ENCODE measurements at places on chromosomes 2 and 18. TPM values are rescaled to one million over a fixed set of nuclear protein-coding genes. Genes with fewer than 3 reads are reported as not detected.
A peak's percentile ranks its signal among the peaks of the same experiment; 100 is the strongest.

GRCh38 chr2:51953931-51954330, 922.0 kb upstream of the NRXN1 start:
- H3K4me3 ChIP-seq, result no peak overlapping the region
- no peaks in the 10 kb centered on the region for H3K4me1 ChIP-seq
- no peak overlapping the region for H3K27ac ChIP-seq
- H3K36me3 ChIP-seq, result no peaks in the 10 kb centered on the region
- H3K27me3 ChIP-seq, result no peaks in the 10 kb centered on the region

DNA sequence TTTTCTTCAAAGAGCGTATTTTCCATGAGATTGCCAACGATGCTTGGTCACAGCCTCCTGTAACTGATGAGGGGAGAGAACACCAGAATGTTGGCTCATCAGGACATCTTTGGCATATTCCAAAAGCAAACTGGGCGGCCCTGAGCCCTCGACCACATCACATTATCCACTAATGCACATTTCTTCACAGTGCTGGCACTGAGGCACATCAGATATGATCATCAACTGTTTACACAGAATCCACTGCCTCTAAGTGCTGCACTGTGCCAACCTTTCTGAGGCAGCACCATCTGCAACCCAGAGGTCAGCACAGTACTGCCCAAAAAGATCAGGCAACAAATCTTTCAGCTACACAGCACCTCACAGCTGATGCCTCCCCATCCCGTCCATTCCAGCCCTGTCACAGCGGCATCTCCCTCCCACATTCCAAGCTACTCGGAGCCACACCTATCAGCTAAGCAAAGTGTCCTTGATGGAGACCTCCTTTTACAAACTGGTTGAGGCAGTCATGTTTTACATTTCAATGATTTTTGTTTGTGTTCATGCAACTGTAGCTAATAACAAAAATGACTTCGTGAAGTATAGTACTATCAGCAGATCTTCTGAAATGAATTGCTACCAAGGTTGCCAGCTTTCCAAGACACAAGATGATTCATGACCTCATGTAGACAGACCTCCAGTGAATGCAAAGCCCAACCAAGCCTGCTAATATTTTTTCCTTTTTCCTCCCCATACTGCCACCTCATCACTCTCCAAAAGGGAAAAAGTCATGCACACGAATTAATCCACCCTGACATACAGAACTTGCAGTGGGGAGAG, 32.3 kb downstream of the MYO5B start:
- H3K36me3 ChIP-seq, result no peaks in the 10 kb centered on the region
- no peak overlapping the region for H3K4me3 ChIP-seq

- H3K27ac ChIP-seq, result no peak overlapping the region
- DNase-seq, result no peak
- no peaks in the 10 kb centered on the region for H3K36me3 ChIP-seq
- H3K27me3 ChIP-seq, result no peaks in the 10 kb centered on the region
- peaks cover 7% of the 10 kb centered on the region for H3K4me1 ChIP-seq
Observed at GRCh38 chr18:31710826-31711225, 26.4 kb upstream of the B4GALT6 start.

GRCh38 chr2:70090706-70091334, 3.5 kb downstream of the PCBP1 start:
- DNase-seq, result no peak
- H3K4me3 ChIP-seq, result no peak overlapping the region
- no peaks in the 10 kb centered on the region for H3K27me3 ChIP-seq
- H3K27ac ChIP-seq, result peak overlapping the region; percentile 97
- no peaks in the 10 kb centered on the region for H3K36me3 ChIP-seq

GRCh38 chr2:232960862-232961261, 52.2 kb downstream of the NGEF start:
- no peaks in the 10 kb centered on the region for H3K4me1 ChIP-seq
- H3K36me3 ChIP-seq, result no peaks in the 10 kb centered on the region
- no peaks in the 10 kb centered on the region for H3K27me3 ChIP-seq
- DNase-seq, result no peak
- no peak overlapping the region for H3K4me3 ChIP-seq

GRCh38 chr18:37783771-37784170, 218.2 kb upstream of the CELF4 start:
- no peaks in the 10 kb centered on the region for H3K27me3 ChIP-seq
- no peaks in the 10 kb centered on the region for H3K36me3 ChIP-seq
- no peak overlapping the region for H3K27ac ChIP-seq
- DNase-seq, result no peak

DNA sequence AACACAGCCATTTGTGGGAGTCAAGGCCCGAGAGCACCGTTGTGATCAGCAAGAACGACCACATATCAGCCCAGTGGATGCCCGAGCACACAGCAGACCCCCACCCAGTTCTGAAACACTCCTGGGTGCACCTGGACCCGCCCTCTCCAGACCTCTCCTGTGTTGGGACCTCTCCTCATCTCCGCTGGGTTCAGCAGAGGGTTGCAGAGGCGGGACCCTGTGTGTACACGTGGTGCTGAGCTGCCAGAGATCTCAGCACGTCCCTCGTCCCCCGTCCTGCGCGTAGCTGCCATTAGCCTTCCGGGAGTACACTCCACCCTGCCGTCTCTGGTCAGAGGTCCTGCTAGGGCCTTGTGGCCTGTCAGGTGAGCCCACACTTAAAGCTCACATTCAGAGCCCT, 51.7 kb downstream of the ADI1 start:
- no peak for DNase-seq
- H3K27me3 ChIP-seq, result no peaks in the 10 kb centered on the region
- H3K36me3 ChIP-seq, result no peaks in the 10 kb centered on the region
- peaks cover 32% of the 10 kb centered on the region for H3K4me1 ChIP-seq
- no peak overlapping the region for H3K4me3 ChIP-seq
- peak overlapping the region; percentile 91 for H3K27ac ChIP-seq

DNA sequence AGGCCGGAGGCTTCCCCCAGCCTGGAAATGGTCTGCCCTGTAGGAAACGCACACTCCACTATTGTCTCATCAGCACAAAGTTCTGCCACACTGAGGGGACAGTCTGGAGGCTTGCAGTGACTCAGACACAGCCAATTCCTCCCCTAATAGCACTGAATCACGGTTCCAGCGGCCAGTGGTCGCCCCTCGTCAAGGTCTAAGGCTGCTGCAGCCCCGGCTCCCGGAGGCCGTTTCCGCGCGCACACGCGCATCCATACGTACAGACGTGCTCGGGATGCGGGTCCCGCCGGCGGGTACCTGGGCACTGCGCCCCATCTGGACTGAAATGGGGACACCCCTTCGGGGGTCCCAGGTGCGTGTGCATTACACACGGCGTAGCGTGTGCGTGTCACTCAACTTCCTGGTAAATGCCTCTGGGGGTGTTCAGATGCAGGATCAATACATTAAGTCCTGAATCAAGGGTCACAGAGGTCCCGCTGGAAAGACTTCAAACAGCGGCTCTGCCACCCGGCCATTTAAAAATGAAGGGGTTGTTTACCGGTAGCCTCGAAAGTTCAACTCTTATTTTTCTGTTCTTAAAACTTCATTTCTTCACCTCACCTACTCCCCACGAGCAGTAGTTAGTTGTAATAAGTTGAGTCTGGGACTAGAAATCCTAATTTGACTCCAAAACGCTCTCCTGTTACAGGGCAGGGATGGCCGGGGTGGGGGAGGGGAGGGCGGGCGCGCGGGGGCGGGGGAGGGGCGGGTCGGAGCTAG, 572 bp upstream of the ZNF516 start:
- peak overlapping the region; percentile 41 for H3K27ac ChIP-seq
- H3K4me1 ChIP-seq, result peaks cover 11% of the 10 kb centered on the region
- H3K27me3 ChIP-seq, result no peaks in the 10 kb centered on the region
- DNase-seq, result no peak
- peak overlapping the region; percentile 86 for H3K4me3 ChIP-seq

DNA sequence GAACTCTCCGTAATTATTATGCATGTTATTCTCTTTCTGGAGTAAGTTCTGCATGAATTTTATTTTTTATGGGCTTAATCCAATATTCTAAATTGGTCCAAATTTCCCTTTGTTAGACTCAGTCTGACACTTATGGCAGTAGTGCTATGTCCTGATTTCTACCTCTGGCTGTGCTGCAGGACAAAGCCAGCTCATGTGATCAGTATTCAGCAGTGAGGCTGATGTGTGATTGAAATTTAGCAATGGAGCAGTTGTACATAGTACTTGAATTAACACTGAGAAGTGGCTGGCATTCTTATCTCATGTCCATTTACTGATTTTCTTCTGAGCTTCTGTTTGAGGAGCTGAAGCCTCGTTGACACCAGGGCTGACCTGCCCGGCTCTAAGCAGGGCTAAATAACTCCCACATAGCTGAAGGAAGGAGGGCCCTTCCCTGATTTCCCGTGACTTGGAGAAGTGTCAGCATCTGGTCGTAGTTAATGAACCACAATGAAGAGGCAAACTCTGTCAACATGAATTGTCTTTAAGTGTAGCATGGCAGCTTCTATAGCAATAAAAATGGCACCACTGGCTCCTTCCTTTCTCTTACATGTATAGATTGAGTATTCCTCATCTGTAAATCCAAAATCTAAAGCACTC, 159.0 kb upstream of the RASGRP3 start:
- peak overlapping the region; percentile 63 for H3K27ac ChIP-seq
- no peaks in the 10 kb centered on the region for H3K27me3 ChIP-seq
- no peak overlapping the region for H3K4me3 ChIP-seq
- no peak for DNase-seq

GRCh38 chr2:238861013-238861730, 13.3 kb downstream of the TWIST2 start:
- H3K36me3 ChIP-seq, result no peaks in the 10 kb centered on the region
- no peaks in the 10 kb centered on the region for H3K27me3 ChIP-seq
- no peak overlapping the region for H3K27ac ChIP-seq
- no peak overlapping the region for H3K4me3 ChIP-seq
- H3K4me1 ChIP-seq, result peaks cover 32% of the 10 kb centered on the region

DNA sequence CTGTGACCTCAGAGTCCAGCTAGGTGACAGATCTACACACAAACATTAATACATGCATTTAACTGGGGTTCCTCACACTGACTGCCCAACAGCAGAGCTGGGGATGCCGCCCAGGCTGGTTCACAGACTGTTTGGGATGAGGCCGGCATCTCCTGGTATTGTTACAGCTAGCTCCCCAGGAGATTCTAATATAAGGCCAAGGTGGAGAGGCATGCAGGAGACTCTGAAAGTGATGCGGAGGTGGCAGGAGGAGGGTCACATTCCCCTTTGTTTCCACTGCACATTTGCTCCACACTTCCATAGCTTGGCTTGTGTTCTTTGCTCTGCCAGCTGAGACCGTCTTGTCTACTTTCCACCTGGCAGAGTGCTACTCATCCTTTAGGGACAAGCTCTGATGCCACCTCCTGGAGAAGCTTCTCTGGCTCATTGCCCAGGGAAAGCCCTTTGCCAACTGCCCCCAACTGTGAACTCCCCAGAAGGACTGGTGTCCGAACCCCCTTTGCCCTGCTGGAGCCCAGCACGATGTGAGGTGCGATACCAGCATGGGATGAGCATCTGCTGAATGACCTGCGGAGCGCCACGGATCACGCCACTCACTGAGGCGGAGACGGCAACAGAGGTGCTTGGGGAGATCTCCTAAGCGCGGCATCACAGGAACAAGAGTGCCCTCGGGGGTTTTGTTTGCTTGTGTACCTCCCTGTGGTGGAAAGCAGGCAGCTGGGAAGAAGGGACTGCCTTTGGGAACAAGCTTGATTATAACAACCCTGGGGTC, 88.8 kb downstream of the UXS1 start:
- H3K27me3 ChIP-seq, result no peaks in the 10 kb centered on the region
- H3K27ac ChIP-seq, result no peak overlapping the region
- no peaks in the 10 kb centered on the region for H3K4me1 ChIP-seq
- no peak overlapping the region for H3K4me3 ChIP-seq

DNA sequence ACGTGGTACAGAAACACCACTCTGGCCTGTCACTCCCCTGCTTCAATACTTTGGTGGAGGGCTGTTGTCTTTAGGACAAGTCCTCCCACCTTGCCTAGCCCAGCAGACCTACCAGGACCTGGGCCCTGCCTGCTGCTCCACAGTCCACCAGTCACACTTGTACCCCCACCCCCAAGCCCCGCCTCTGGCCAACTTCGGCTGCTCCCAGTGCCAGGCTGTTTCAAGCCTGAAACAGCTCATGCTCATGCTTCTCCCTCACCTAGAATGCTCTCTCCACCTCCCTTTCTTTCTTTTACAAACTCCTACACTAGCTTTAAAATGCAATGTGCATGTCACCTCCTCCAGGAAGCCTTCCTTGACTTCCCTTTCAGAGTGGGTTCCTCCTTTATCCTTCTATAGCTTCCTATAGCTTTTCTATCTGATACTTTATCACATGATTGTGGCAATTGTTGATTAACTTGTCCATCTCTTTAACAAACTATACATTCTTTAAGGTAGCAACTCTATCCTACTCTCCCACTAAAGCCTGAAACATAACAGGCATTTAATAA, 4.8 kb upstream of the OXER1 start:
- no peaks in the 10 kb centered on the region for H3K27me3 ChIP-seq
- no peak overlapping the region for H3K4me3 ChIP-seq
- no peaks in the 10 kb centered on the region for H3K36me3 ChIP-seq
- H3K27ac ChIP-seq, result no peak overlapping the region
- no peaks in the 10 kb centered on the region for H3K4me1 ChIP-seq

GRCh38 chr2:73979021-73979420, 5.7 kb upstream of the TET3 start:
- H3K4me1 ChIP-seq, result peaks cover 13% of the 10 kb centered on the region
- no peak overlapping the region for H3K4me3 ChIP-seq
- DNase-seq, result no peak
- H3K36me3 ChIP-seq, result no peaks in the 10 kb centered on the region
- H3K27ac ChIP-seq, result no peak overlapping the region
- H3K27me3 ChIP-seq, result no peaks in the 10 kb centered on the region

DNA sequence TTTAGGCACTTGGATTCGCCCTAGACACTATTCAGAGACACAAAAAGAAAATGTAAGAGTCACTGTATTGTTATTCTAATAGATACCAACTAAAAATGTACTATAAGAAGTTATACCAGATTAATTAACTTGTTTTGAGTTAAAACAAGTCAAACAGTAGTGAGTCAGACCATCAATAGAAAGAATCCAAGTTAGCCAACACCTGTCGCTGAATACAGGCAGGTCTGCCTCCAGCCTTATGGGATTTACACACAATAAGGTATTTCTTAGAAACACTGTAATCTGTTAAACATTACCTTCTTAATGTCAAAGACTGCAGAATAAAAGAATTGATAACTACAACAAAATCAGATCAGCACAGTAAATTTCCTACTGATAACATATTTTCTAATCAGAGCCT, 181.4 kb downstream of the DYM start:
- no peak overlapping the region for H3K27ac ChIP-seq
- no peak for DNase-seq

DNA sequence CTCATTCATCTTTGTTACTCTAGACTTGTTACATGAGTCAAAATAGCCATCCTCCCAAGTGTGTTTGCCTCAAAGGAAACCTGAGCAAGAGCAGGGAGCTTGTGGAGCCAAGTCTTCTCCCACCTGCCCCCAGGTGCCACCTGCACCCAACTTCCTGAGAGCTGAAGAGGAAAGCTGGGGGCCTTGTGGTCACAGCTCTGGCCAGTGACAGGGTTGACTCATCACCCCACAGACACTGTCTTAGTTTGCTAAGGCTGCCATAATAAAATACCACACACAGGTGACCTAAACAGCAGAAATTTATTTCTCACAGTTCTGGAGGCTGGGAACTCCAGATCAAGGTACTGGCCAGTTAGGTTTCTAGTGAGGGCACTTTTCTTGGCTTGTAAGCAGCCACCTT, 99.6 kb downstream of the TPGS2 start:
- H3K4me3 ChIP-seq, result no peak overlapping the region
- H3K27ac ChIP-seq, result no peak overlapping the region
- no peak for DNase-seq
- H3K27me3 ChIP-seq, result no peaks in the 10 kb centered on the region
- no peaks in the 10 kb centered on the region for H3K36me3 ChIP-seq

The IL18RAP gene
- 1.4 TPM for total RNA-seq

The PROM2 gene
- total RNA-seq, result 10.0 TPM

The NT5C1B gene
- total RNA-seq, result not detected

The PROKR1 gene
- not detected for total RNA-seq

The DPP10 gene
- total RNA-seq, result not detected

The SLC4A3 gene
- total RNA-seq, result 6.5 TPM
